HEK293T (cell line): ENCODE measurements at places on chromosomes 12 and 14.

DNA sequence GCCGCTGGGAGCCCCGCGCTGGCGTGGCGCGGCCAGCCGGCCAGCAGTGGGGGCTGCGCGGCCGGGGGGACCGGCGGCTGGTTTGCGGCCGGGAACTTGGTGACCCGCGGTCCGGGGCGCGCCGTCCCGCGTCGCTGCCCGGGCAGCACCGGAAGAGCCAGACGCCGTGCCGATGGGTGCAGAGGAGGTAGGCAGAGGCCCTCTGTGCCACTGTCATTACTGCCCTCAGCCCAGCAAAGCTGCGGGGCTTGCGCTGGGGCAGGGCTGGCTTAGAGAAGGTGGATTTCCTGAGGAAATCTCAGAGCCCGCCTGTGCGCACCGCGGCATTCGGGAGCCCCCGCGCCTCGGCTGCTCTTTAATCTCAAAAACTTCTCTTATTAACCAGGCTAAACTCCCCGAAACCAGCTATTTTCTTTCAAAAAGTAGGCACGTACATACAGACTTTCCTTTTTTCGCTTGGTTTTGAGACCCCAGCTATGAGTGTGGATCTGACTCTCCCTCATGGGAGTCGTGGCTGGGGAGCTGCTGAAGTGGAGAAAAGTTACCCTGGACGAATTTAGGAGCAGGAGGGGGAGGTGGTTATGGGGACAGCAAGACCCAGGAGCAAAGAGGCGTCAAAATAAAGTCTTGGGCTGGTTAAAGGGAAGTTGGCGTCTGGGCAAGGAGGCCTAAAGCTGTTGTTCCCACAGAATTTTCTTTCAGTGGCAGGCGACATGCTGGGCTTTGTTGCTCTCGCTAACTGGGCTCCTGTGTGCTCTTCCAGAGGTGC is 802 bp downstream of the SUSD6 start:
- peak; percentile 22 for DNase-seq

- no peak for DNase-seq
These were observed 29.5 kb upstream of the TMPO start for GRCh38 chr12:98485792-98486340.

DNA sequence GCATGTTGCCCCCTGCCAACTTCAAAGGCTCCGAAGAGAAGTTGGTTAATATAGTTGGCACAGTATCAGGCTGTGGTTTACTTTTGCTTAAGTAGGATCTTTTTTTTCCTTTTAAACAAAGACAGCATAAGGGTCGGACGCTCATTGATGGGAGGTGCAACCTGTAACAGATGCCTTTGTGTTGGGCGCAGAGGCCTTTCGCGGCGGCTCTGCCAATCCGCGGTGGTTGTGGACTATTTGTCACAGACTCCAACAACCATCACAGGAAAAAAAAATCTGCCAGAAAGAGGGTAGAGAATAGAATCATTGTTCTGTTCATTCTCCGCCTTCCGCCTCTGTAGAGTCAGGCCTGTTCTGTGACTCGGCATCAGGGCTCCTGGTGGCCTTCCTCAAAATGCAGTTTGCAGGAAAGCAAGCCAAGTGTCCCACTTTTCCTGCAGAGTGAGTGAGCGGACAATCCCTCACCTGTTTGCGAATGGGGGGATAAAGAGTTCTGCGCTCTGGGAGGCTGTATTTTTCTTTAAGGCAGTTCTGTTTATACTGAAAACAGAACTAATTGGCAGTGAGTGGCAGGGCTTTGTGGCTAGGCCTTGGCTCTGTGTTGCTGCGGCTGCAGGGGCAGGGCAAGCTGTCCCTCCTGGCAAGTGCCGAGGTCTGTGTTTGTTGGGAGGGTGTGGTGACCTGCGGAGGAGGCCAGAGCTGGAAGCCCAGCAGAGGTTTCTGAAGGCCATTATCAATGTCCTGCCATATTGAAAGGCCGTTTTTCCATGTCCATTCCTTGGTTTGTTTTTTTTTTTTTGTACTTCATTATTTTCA is 83.0 kb upstream of the PIWIL1 start:
- DNase-seq: no peak

DNA sequence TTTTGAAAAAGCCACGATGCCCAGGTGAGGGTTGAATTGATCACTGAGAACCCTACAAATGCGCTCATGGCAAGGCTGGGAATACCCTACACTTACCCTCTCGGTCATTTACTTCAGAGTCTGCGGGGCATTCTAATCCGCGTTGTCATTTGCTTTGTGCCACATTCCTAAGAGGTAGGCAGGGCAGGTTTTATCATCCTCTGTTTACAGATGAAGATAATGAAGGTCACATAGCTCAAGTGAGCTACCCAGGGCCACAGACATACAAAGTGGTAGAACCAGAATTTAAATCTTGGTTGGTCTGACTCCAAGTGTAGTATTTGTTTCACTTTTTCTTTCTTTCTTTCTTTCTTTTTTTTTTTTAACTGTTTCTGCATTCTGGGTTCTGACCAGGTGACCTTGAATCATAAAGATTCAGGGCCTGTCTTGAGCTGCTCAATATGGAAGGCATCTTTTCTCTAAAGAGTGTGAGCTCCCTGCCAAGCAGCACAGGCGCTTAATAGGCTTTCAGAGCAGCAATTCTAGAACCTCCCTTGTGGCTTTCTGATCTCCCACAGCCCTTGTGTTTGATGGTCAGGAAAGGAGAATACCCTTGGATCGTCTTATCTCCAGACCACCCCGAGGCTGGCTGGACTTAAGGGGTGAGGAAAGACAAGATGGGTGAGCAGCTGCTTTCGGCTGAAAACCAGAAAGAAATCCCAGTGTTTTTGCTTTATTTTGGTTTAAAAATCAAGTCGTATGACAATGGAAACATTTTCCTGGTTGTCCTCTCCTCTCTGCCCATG is 662 bp upstream of the BATF start:
- no peak for DNase-seq

GRCh38 chr12:49537752-49538509 is 899 bp upstream of the KCNH3 start:
- DNase-seq: no peak

- no peak for DNase-seq
These were observed 16.0 kb downstream of the MEG3 start for GRCh38 chr14:100841761-100842403.

- DNase-seq: no peak
These were observed 5.3 kb upstream of the PGF start for GRCh38 chr14:74960736-74961135.

- no peak for DNase-seq
These were observed 27.8 kb upstream of the PNMA1 start for GRCh38 chr14:73741876-73742519.

DNA sequence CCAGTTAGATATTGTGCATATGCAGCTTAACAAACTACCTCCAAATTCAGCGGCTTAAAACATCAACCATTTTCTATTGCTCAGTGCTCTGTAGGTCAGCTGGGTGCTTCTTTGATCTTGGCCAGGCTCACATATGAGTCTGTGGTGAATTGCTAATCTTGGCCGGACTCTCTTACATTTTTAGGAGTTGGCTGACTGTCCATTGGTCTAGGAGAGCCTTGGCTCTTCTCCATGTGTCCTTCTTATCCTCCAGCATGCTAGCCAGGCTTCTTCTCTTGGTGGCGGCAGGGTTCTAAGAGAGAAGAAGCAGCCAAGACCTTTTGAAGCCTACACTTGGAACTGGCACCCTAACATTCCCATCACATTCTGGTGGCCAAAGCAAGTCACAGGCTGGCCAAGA is 174.3 kb upstream of the PWP1 start:
- DNase-seq: no peak

- no peak for DNase-seq
These were observed 277.9 kb downstream of the ITPR2 start for GRCh38 chr12:26555139-26555538.

DNA sequence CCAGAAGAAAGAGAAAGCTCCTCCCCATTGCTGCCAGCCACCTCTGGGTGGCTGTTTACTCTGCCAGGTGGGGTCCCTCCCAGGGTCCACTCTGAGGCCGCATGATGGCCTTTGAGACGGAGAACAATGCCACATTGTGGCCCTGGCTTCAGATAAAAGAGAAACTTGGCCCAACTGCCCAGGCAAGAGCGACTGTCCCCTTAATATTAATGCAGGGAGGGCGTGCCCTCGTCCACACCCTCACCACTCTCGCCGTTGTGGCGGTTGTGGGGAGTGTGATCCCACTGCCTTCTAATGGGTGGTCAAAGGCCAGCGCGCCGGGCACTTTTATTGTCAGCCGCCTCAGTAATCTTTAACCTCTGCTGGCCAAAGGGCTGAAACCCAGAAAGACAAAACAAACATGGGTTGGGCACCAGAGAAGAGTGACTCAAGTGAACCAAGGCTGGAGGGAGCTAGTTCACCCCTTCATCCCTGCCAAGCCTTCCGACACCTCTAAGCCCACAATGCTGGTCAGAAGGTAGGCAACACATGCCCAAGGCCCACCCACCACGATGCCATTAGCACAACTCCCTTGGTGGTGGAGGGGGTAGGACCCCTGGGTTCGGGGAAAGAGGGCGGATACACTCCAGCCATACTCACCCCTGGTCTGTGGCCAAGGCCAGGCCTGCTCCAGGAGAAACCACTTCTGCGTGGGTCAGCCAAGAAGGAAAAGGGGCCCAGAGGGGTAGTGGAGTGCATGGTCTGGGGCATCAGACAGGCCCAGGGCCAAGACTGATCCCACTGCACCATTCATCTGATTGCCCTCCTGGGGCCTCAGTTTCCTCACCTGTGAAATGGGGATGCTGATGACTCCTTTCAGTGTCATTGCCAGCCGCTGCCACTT is 44.5 kb upstream of the BCL11B start:
- DNase-seq: no peak

- DNase-seq: no peak
These were observed 30.1 kb downstream of the MAX start for GRCh38 chr14:65072256-65072655.

DNA sequence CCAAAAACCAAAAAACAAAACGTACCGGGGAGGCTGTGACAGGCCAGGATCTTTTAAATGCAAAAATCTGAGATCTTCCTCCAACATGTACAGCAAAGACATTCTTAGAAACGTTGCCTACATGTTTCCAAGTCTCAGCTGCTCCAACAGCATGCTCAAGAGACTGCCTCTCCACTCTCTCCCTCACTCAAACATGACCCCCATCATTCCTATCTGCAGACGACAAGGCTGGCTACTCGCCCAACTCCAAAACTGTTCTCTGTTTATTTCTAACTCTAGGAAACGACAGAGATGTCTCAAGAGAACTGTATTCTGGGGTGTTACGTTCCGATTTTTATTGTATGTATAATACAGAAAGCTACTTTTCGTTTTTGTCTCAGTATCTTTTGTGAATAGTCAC is 57.5 kb upstream of the TMCC3 start:
- no peak for DNase-seq

DNA sequence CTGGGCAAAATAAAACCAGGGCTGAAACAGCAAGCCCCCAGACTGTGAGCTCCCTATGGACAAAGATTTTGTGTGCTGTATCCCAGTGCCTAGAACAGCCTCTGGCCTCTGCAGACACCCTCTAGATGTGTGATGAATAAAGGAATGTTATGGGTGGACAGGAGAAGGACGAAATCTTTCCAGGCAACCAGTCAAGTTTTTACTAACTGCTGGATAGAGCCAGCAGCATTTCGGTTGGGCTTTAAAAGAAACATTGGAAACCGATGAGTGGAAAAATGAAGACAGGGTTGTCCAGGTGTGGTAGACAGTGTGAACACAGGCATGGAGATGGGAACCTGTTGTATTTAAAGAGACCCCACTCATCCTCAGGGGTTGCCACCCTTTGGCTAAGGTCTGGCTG is 4.0 kb downstream of the CHGA start:
- DNase-seq: no peak

DNA sequence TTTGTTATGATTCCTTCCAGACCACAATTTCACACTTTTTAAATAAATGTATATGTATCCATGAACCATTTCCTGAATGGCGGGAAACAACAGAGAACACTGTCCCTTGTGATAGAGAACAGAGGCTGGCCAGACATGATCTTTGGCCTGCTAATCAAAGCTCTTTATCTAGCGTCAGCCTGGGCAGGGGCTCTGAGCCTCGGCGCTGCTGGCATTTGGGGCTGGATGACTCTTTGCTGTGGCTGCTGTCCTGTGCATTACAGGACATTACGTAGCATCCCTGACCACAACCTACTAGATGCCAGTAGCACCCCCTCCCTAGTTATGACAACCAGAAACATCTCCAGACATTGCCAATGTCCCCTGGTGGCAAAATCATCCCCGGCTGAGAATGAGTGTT is 77.7 kb downstream of the DNAH10 start:
- DNase-seq: no peak

GRCh38 chr14:51547701-51548100 is 104.0 kb upstream of the FRMD6 start:
- DNase-seq: no peak

DNA sequence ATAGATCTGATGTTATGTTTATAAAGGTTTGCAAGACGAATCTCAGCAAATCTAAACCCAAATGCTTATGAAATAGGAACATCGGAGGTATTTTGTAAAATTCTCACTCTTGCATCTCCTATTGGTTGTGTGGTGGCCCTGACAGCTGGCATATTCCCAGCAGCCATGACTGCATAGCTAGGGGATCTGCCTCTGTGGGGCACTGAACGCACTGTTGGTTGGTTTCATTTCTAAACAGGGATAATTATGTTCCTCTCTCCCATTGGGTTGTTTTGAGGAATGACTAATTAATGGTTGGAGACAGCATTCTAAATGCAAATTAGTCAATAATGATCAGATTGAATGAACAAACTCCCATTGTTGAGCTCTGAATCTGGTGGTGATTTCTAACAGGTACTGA is 2.7 kb upstream of the BEST3 start:
- DNase-seq: no peak

DNA sequence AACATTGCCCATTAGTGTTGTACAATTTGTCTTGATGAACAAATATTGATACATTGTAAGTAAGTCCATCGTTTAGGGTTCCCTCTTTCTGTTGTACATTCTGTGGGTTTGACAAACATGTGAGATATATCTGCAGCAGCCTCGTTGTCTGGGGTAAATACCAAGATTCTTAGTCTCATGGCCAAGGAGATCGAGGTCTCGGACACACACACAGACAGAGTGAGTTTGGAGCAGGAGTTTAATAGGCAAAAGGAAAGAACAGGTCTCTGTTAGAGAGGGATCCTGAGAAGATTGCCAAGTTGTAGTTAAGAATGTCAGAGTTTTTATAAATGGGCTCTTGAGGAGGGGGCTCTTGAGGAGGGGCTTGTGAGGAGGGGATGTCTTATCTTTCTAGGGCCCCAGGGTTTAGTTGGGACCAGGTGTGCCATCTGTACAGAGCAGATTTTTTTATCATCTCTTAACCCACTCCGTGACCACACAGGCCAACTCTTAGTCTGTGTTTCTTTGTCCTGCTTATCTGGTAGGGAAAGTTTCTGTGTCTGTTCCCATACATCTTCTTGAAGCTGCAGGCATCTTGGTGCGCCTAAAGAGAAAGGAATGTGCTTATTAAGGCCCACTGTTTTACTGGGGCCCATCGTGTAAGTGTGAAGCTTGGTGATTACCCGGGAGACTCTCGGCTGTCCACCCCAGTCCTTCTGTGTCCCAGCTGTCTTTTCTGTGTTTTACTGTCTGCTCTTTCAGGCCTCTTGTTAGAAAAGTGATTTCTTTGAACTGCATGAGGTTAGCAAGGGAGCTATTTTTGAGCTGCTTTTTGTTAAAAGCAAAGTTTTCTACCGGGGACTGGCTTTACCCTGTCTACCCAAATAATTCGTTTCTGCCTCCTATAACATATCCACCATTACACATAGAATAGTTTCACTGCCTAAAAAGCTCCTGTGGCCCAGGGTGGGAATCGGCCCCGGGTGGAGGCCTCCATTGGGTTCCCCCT is 22.4 kb upstream of the CLEC2D start:
- DNase-seq: no peak

GRCh38 chr14:93234798-93235197 is 27.7 kb downstream of the UBR7 start:
- DNase-seq: no peak
